ENCODE measurements at places on chromosomes 6 and 20.

DNA sequence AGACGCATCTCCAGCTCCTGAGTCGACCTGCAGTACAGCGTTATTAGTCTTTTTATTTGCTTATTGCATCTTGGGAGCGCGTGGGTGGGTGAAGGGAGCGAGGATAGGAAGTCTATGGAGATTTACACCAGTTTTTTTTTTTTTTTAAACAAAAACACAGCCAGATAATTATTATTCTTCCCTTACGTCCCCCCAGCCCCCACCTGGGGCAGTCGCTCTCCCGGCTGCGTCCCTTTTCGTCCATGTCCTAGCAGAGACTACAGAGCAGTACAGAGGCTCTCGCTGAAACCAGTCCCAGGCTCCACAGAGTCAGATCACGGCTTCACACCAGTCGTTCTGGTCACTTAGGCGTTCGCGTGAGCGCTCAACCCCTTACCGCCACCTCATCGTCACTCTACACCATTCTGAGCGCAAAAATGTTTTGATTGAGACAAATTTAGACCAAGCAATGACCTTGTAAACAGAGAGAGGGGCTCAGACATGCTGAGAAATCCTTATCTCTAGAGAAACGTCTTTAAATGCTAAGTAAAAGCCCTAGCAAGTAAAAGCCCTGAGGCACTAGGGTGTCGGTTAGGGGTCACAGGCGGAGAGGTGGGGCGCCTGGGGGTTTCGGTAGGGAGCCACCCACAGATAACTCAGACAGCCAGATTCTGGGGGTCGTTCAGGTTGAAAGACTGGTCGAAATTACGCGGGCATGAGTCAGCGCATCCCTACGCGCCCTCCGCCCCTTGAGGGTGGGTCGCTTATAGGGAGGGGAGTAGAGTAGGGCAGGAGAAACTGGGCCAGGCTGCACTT, 975 bp upstream of the PPT2 start:
- DNase-seq = no peak

DNA sequence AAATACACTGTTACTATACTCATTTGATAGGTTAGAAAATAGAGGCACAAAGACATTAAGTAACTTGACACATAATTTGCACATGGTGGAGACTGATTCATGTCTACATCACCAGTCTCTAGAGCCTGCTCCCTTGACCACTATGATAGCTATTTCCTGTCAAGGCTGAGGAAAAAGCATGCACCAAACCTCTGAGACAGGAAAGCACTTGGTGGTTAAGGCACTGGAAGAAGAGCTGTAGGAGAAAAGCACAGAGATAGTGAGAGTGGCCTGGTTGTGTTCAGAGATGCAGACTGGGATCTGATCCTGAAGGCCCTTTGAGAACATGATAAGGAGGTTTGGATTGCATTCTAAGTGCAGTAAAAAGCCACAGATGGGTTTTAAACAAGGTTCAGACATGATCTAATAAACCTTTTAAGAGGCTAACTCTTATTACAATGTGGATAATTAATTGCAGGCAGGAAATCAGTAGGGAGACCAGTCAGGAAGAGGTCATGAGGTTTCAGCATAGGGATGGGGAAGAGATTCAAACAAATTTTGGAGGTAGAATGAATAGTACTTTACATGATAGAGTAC, 168.9 kb downstream of the PHF3 start:
- peak; percentile 79 for DNase-seq

GRCh38 chr20:31707994-31708735, 14.5 kb downstream of the BCL2L1 start:
- DNase-seq = no peak

- DNase-seq = no peak
These were observed 15.6 kb upstream of the NELFCD start for GRCh38 chr20:58965270-58966064.

GRCh38 chr6:117371492-117371891, 54.2 kb downstream of the ROS1 start:
- no peak for DNase-seq
